Ascending aorta (tissue), 2 donors: ENCODE measurements at places on chromosomes 13 and 19. TPM values are rescaled to one million over a fixed set of nuclear protein-coding genes. Genes with fewer than 3 reads are reported as not detected.

DNA sequence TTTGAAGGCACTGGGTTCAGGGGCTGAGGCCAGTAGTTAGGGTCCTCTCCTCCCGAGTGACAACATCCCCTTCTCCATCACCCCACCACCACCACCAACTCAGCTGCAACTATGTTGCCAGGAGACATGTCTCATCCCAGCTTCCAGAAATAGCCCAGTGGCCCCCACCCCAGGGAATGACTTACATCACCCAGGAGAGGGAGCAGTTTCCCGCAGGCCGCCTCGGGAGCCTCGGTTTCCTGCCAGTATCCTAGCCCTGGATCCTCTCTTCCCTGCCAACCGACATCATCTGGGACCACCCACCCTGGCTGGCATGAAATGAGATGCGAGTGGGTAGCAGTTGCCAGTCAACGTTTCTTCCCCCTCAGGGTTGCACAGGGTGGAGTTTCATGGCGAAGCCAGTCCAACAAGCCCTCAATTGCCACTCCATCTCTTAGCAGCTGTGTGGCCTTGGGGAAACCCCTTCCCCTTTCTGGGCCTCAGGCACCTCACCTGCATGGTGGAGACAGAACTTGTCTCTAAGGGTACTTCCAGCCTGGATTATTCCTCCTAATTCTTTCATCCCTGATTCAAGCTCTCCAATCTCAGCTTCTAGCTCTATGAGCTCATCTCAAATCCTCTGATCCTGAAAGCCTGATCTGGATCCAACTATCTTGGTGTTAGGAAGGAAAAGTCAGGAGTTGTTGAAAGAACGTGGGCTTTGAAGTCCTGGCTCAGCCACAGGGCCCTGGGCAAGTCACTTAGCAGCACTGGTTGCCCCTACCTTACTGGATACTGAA lies 3.9 kb upstream of the GSK3A start:
- H3K36me3 ChIP-seq, result peaks cover 18% of the 10 kb centered on the region
- H3K4me3 ChIP-seq, result no peak overlapping the region
- DNase-seq, result no peak
- H3K27me3 ChIP-seq, result no peaks in the 10 kb centered on the region
- H3K4me1 ChIP-seq, result peaks cover 53% of the 10 kb centered on the region
- H3K27ac ChIP-seq, result peak overlapping the region; percentile 97

- DNase-seq, result no peak
- no peaks in the 10 kb centered on the region for H3K36me3 ChIP-seq
- H3K4me1 ChIP-seq, result no peaks in the 10 kb centered on the region
- no peak overlapping the region for H3K27ac ChIP-seq
- H3K27me3 ChIP-seq, result no peaks in the 10 kb centered on the region
Measured at GRCh38 chr13:88384542-88384941, 713.4 kb downstream of the SLITRK5 start.

DNA sequence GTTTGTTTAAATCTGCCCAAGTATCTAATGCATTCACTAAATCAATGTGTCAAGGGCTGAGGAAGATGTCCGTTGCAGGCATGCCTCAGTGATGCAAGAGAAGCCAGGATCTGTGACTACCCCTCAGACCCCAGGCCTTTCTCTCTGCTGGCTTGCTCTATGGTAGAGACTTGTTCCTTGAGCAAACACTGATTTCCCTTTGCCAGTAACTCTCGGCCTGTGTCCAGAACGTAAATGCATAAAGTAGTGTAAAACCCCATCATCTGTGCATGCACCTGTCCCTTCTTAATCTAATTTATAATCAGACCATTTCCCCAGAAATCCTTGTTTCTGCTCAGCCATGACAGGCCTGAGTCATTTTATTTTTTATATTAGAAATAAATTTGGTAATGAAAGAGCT lies 28.7 kb upstream of the FRY start:
- no peaks in the 10 kb centered on the region for H3K36me3 ChIP-seq
- no peak for DNase-seq
- no peaks in the 10 kb centered on the region for H3K4me1 ChIP-seq
- H3K4me3 ChIP-seq, result no peak overlapping the region
- H3K27me3 ChIP-seq, result no peaks in the 10 kb centered on the region

DNA sequence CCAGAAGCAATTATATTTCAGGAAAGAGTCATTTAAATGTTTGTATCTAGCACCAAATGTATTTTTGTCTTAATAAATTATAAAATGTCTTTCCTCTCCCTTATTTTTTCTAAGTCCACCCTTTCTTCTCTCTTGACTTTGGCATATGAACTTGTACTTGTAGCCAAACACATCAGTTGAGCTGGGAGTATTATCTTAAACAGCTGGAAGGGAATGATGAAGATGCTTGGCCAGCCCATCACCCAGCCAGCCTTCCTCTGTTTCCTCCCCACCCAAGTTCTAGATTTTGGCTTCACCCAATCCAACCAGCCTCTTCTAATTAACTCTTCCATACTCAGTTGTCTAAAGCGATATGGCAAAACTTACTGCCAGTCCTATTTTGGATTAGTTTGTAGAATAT lies 272.5 kb downstream of the ENOX1 start:
- no peaks in the 10 kb centered on the region for H3K36me3 ChIP-seq
- H3K4me1 ChIP-seq, result peaks cover 3% of the 10 kb centered on the region
- peak overlapping the region; percentile 33 for H3K27ac ChIP-seq
- H3K27me3 ChIP-seq, result no peaks in the 10 kb centered on the region
- no peak for DNase-seq
- no peak overlapping the region for H3K4me3 ChIP-seq

Gene UFM1
- total RNA-seq, result 28.8 TPM

Gene SBNO2
- total RNA-seq, result 120 TPM

Gene KLK12
- not detected for total RNA-seq

Gene ZNF441
- 0.85 TPM for total RNA-seq
